ENCODE measurements at places on chromosomes 3 and 15. TPM values are rescaled to one million over a fixed set of nuclear protein-coding genes. Genes with fewer than 3 reads are reported as not detected.
A peak's percentile ranks its signal among the peaks of the same experiment; 100 is the strongest.

Gene FANCD2
- total RNA-seq: 97.9 TPM

Gene WDR72
- not detected for total RNA-seq

DNA sequence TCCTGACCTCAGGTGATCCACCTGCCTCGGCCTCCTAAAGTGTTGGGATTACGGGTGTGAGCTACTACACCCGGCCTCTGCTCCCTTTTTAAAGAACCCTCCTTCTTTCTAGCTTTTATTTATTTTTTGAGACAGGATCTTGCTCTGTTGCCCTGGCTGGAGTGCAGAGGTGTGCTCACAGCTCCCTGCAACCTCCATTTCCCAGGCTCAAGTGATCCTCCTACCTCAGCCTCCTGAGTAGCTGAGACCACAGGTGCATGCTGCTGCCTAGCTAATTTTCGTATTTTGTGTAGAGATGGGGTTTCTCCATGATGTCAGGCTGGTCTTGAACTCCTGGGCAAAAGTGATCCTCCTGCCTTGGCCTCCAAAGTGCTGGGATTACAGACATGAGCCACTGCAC lies 34.5 kb downstream of the TKT start:
- H3K27ac ChIP-seq: no peak overlapping the region
- H3K27me3 ChIP-seq: no peaks in the 10 kb centered on the region
- H3K4me3 ChIP-seq: no peak overlapping the region
- H3K36me3 ChIP-seq: peaks cover 16% of the 10 kb centered on the region
- DNase-seq: no peak

Gene C3orf85
- total RNA-seq: not detected

Gene LRRC49
- total RNA-seq: not detected

Gene SLC28A1
- total RNA-seq: not detected

DNA sequence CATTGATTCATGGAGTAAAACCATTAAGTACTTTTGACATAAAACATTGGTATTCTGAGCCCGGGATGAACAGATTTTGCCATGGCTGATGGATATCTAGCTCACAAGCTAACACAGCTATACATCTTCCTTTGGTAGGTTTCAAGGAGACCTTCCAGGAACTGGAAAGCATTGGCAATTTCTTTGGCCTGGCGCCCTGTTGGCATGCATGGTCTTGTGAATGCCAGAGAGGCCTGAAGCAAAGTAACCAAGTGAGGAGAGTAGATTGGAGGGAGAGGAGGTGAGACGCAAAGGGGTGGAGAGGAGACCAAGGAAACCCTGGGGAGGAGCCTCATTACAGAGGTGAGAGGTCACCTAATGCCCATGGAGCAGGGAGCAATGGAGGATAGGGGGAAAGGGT lies 67.2 kb downstream of the SQOR start:
- H3K36me3 ChIP-seq: no peaks in the 10 kb centered on the region
- no peak overlapping the region for H3K27ac ChIP-seq
- peaks cover 11% of the 10 kb centered on the region for H3K4me1 ChIP-seq
- peaks cover 7% of the 10 kb centered on the region for H3K27me3 ChIP-seq

Gene TTC14
- total RNA-seq: 47.2 TPM

- no peaks in the 10 kb centered on the region for H3K36me3 ChIP-seq
- peaks cover 36% of the 10 kb centered on the region for H3K4me1 ChIP-seq
- no peak overlapping the region for H3K27ac ChIP-seq
- no peak for DNase-seq
- H3K27me3 ChIP-seq: no peaks in the 10 kb centered on the region
- H3K4me3 ChIP-seq: no peak overlapping the region
These were observed 1.8 kb downstream of the NME9 start for GRCh38 chr3:138327831-138328230.

GRCh38 chr3:147921051-147921450 lies 511.9 kb downstream of the ZIC1 start:
- no peaks in the 10 kb centered on the region for H3K27me3 ChIP-seq
- H3K36me3 ChIP-seq: no peaks in the 10 kb centered on the region
- H3K27ac ChIP-seq: no peak overlapping the region
- H3K4me3 ChIP-seq: no peak overlapping the region
- no peaks in the 10 kb centered on the region for H3K4me1 ChIP-seq
- no peak for DNase-seq

- H3K4me1 ChIP-seq: no peaks in the 10 kb centered on the region
- no peak overlapping the region for H3K27ac ChIP-seq
- no peak overlapping the region for H3K4me3 ChIP-seq
These were observed 201.5 kb downstream of the SOX2 start for GRCh38 chr3:181913254-181913653.

- no peaks in the 10 kb centered on the region for H3K36me3 ChIP-seq
- DNase-seq: no peak
- H3K27me3 ChIP-seq: peaks cover 3% of the 10 kb centered on the region
- H3K4me1 ChIP-seq: peaks cover 2% of the 10 kb centered on the region
- H3K27ac ChIP-seq: no peak overlapping the region
These were observed 58.0 kb upstream of the FOXB1 start for GRCh38 chr15:59946084-59946483.

Gene CAMK2N2
- 0.18 TPM for total RNA-seq

Gene ACKR4
- total RNA-seq: not detected

- peak overlapping the region; percentile 69 for H3K27ac ChIP-seq
- H3K4me3 ChIP-seq: no peak overlapping the region
- H3K27me3 ChIP-seq: peaks cover 3% of the 10 kb centered on the region
- H3K36me3 ChIP-seq: no peaks in the 10 kb centered on the region
- DNase-seq: no peak
These were observed 59.9 kb upstream of the KLF13 start for GRCh38 chr15:31266712-31267111.

GRCh38 chr3:13303410-13303809 lies 116.7 kb downstream of the NUP210 start:
- no peaks in the 10 kb centered on the region for H3K36me3 ChIP-seq
- H3K4me3 ChIP-seq: no peak overlapping the region
- DNase-seq: no peak
- no peaks in the 10 kb centered on the region for H3K27me3 ChIP-seq
- peaks cover 4% of the 10 kb centered on the region for H3K4me1 ChIP-seq

- H3K36me3 ChIP-seq: no peaks in the 10 kb centered on the region
- DNase-seq: no peak
- H3K4me1 ChIP-seq: peaks cover 11% of the 10 kb centered on the region
- no peak overlapping the region for H3K27ac ChIP-seq
- H3K4me3 ChIP-seq: no peak overlapping the region
These were observed 3.1 kb downstream of the MYLK start for GRCh38 chr3:123880998-123881561.

DNA sequence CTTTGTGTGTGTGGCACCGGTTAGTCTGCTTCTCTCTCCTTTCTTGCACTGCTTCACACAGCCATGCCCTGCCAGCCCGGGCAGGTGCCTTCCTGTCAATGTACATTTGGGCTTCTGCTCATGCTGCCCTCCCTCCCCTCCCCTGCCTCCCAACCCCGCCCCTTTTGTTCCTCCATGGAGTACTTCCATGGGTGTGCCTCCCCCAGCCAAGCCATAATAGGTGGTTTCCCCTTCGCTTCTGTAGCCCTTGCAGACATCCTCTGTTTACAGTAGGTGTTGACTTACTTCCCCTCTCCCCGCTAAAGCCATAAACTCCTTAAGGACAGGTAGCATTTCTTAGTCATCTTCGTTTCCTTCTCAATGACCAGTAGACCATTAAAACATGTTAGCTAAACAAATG lies 31.8 kb upstream of the CRTC3 start:
- H3K4me1 ChIP-seq: peaks cover 8% of the 10 kb centered on the region
- H3K36me3 ChIP-seq: peaks cover 49% of the 10 kb centered on the region
- no peak for DNase-seq
- H3K27me3 ChIP-seq: no peaks in the 10 kb centered on the region
- H3K27ac ChIP-seq: no peak overlapping the region

GRCh38 chr3:23325466-23326065 lies 122.4 kb downstream of the UBE2E2 start:
- no peak overlapping the region for H3K4me3 ChIP-seq
- H3K27me3 ChIP-seq: no peaks in the 10 kb centered on the region
- peaks cover 3% of the 10 kb centered on the region for H3K36me3 ChIP-seq
- DNase-seq: no peak

Gene CGNL1
- not detected for total RNA-seq

DNA sequence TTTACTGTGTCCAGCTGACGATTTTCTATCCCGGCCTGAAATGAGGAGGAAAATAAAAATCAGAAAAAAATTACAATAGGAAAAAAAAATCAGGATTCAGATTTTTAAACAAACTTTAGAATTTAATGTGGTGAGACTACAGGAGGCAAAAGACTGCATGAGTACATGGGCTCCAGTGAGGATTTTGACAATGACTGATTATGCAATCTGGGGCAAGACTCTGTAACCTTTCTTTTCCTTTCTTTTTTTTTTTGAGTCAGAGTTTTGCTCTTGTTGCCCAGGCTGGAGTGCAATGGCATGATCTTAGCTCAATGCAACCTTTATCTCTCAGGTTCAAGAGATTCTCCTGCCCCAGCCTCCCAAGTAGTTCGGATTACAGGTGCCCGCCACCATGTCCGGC lies 29.9 kb downstream of the SPG11 start:
- H3K36me3 ChIP-seq: peaks cover 52% of the 10 kb centered on the region
- peak; percentile 24 for DNase-seq
- no peaks in the 10 kb centered on the region for H3K27me3 ChIP-seq
- peak overlapping the region; percentile 39 for H3K4me3 ChIP-seq
- peaks cover 20% of the 10 kb centered on the region for H3K4me1 ChIP-seq
- peak overlapping the region; percentile 97 for H3K27ac ChIP-seq

Gene SMCO1
- total RNA-seq: not detected

- no peaks in the 10 kb centered on the region for H3K36me3 ChIP-seq
- no peak overlapping the region for H3K4me3 ChIP-seq
- H3K4me1 ChIP-seq: no peaks in the 10 kb centered on the region
- no peaks in the 10 kb centered on the region for H3K27me3 ChIP-seq
These were observed 31.2 kb downstream of the MYH15 start for GRCh38 chr3:108479224-108479623.

DNA sequence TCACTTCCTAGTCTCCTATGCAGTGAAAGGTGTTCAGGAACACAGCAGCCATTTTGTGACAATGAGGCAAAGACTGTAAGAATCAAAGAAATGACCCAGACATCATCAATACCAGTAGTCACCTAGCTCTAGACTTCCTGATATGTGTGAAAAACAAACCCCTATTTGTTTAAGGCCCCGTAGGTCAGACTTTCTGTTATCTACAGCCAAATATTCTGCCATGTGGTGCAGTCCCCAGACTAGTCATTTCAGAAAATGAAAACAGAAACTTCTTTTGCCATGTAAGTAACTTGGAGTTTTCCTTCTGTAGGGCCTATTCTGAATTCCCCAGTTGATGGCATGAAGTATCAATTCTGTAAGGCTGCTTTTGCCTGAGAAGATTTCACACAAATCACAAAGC lies 181.7 kb upstream of the SNTN start:
- no peak overlapping the region for H3K27ac ChIP-seq
- no peaks in the 10 kb centered on the region for H3K36me3 ChIP-seq
- no peaks in the 10 kb centered on the region for H3K4me1 ChIP-seq
- DNase-seq: no peak
- H3K4me3 ChIP-seq: no peak overlapping the region
- no peaks in the 10 kb centered on the region for H3K27me3 ChIP-seq

Gene MED12L
- 2.9 TPM for total RNA-seq

GRCh38 chr3:148792516-148792915 lies 35.1 kb upstream of the CPB1 start:
- H3K4me3 ChIP-seq: no peak overlapping the region
- H3K27ac ChIP-seq: no peak overlapping the region

DNA sequence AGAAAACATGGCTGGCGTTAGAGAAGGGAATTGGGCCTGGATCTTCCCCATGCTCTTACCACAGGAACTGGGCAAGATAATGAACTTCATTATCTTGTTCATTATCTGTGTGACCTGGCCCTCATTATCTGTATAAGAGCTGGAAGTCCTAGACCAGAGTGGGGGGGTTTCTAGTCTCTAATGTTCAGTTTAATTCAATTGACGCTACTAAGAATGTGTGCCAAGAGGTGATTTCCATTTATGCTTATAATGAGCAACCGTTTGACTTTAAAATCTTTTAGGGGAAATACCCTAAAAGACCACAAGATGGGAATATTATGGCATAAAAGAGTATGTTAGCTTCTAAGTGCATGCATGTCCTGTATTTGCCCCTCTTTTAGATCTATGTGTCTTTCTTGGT lies 59.1 kb upstream of the CSTA start:
- H3K36me3 ChIP-seq: no peaks in the 10 kb centered on the region
- peaks cover 6% of the 10 kb centered on the region for H3K27me3 ChIP-seq
- H3K27ac ChIP-seq: no peak overlapping the region
- no peak overlapping the region for H3K4me3 ChIP-seq
- DNase-seq: no peak

Gene CXCR6
- 3.4 TPM for total RNA-seq
